NCI-H226 (cell line): ENCODE measurements at places on chromosomes 12 and 14.

GRCh38 chr12:28027328-28027727 lies 54.8 kb upstream of the PTHLH start:
- no peak for DNase-seq

DNA sequence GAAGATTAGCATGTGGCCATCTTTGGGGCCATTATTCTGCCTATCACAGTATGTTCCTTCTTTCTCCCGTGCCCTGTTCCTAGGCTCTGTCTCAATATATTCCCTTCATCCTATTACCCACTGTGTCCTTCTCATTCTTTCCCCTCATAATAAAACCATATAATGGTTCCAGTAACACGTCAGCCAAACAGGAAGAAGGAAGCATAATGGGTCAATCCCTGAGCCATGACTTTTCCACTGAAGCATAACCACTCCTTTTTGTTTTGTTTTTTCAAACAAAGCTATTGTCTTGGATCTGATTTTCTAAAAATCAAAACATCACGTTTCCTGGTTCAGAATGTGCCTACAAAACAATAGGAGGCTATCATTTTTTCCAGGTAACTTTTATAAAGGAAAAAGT lies 21.3 kb upstream of the RHOJ start:
- no peak for DNase-seq

DNA sequence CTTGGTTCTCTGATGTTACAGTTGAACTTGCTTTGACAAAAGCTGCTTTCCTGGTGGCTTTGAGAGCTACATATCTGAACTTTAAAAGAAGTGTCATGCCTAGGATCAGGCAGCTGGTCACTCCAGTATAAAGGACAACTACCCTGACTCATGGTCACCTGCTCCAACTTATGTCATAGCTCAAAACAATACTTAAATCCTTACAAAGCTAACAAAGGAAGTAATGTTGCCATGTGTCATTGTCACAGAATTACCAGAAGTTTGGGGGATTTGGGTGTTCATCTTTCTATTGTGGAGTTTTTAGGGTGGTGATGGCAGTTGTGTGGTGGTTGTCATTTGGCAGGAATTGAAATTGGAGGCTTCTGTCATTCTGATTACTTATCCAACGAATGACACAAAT lies 1.8 kb upstream of the TCP11L2 start:
- DNase-seq: no peak

- no peak for DNase-seq
These were observed 50.7 kb downstream of the DIP2B start for GRCh38 chr12:50555471-50555885.

- DNase-seq: peak; percentile 2
These were observed 490.9 kb downstream of the FLRT2 start for GRCh38 chr14:86020841-86021240.

DNA sequence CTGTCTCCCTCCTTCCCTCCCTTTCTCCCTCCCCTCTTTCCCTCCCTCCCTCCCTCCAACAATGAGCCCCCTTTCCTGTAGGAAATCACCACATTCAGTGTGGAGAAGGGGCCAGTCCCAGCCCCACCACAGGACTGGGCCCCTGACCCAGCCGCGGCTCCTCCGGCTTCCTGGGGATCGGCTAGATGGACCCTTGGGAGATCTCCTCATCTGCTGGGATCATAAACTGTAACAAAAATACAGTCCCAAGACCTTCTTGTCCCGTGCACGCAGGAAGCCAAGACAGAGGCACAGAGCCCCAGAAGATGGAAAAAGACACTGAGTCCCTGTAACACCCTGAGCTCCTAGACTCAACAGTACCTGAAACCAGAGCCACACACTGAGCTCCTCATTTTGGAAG lies 23.9 kb downstream of the DIO3 start:
- no peak for DNase-seq

- peak; percentile 75 for DNase-seq
These were observed 33.7 kb upstream of the DLK1 start for GRCh38 chr14:100692859-100693558.

GRCh38 chr14:91060351-91061055 lies at the start of gene RPS6KA5:
Gene RPS6KA5, minus strand, starts transcription at chr14:91060641. Its CDS starts 207 bp downstream, at chr14:91060434.
- peak; percentile 99 for DNase-seq

DNA sequence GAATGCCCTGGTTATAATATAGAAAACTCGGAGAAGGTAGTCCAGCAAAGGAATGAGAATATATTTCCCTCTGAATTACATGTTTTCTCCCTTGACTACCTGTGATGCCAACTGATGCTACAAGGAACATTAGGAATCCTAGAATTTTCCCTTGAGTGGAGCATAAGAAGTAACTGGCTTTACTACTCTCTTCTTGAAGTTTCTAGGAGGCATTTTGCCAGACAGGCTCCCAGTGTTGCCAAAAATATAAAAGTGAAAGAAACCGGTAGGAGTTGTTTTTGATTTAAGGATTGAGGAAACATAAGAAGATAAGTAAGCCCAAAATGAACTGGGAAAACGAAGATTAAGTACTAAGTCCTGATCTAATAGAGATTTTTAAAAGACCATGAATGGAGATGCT lies 693.4 kb downstream of the NOVA1 start:
- no peak for DNase-seq

DNA sequence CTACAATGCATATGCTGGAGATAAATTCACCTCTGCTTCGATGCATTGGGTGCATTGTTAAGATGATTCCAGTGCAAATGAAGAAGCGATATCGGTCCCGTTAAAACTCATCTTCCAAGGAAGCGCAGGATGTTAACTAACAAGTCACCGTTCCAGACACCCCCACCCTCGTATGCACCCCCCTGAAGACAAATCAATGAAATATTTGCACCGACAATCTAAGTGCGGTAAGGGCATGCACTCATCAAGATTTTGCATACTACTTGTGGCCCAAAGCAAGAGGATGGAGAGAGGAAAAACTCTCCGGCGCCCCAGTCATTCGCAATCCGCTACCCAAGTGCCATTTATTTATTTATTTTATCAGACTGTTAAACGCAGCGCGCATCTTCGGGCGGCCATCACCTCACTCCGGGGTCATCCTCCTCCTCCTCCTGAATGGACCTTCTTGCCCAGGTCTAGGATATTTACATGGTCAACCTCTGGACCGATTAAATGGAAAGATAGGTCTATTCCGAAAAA lies 1.2 kb downstream of the NOVA1 start:
- DNase-seq: no peak

- no peak for DNase-seq
These were observed 67.1 kb upstream of the DCN start for GRCh38 chr12:91249518-91250272.

DNA sequence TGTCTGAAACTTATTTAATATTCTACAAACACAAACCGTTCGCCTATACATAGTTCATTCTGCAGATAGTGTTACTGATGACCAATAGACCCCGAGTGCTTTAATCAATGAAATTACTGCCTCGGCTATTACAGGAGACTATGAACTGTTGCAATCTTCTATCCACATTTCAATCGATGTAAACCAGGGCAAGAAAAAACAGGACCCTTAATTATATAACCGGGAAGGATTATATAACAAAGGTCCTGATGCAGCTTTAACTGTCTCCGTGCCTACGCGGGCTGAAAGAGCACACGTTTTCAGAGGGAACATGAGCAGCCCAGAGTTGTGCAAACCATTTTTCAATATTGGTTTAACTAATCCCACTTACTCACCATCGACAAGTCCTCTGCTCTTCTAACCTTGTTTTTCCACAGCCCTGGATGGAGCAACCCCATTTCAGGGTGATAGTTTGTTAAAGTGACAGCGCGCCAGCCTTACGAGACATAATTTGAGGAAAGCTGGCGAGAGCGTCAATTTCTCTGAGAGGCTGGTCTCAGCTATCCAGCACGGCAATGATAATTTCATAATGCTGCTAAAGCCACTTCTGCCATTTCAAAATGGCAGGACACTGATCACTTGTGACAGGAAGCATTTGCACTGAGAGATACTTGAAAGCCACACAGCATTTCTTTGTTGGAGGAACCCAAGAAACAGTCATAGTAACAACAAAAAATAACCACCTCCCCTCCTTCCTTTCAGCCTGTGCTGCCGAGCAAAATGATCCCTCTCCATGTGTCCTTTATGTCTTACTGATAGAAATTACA lies 184.6 kb downstream of the FOXN3 start:
- no peak for DNase-seq

DNA sequence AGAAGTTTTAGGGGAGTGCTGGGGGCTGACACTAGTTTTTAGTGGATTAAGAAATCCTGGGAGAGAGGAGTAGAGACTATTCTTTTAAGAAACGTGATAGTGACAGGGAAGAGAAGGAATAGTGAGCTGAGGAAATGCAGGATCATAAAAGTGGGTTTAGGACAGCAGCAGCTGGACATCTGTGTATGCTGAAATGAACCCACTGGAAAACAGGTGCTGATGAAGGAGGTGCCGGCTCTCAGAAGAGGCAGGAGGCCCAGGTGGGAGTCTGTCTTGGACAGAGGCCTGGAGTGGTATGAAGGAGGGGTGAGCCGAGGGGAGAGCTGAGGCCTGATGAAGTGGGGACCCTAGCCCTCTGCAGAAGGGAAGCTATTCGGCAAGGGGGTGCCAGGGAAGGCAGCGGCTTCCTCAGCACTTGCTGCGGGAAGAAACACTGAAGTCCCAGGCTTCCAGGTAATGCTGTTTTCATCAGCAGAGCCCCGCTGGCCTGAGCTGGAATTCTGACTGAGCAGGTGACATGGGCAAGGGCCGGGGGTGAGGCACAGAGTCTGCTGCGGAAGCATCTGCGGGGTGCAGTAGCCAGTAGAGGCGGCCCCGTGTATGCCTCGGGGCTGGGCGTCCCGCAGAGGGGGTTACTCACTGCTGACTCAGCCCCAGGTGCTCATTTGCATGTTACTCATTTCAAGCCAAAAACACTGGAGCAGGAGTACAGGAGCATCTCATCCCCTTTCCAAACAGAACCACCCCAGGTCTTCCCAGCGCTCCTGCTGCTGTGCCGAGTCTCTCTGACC lies 89.7 kb downstream of the TMCC3 start:
- DNase-seq: peak; percentile 70

- DNase-seq: no peak
These were observed 58.1 kb downstream of the STAB2 start for GRCh38 chr12:103645202-103645601.

DNA sequence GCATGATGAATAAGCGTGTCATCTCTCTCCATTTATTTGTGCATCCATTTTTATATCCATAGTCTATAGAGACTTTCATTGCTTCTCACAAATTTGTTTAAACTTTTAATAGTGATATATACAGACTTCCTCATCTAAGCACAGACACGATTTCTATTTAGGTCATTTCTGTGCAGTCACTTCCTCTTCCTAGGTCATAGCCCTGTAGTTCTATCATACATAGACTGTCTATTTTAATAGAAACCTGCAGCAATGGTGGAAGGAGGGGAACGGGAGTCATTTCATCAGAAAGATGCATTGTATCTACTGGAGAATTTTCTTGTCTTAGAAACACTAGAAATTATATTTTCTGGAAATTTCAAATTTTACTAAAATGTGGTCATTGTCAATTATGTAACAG lies 133.4 kb upstream of the FGD4 start:
- no peak for DNase-seq

GRCh38 chr12:14394317-14395073 lies 29.0 kb downstream of the ATF7IP start:
- peak; percentile 77 for DNase-seq

- DNase-seq: no peak
These were observed 24.0 kb downstream of the KLRK1 start for GRCh38 chr12:10365696-10366405.

- no peak for DNase-seq
These were observed 84.8 kb downstream of the RBM19 start for GRCh38 chr12:113880988-113881962.

DNA sequence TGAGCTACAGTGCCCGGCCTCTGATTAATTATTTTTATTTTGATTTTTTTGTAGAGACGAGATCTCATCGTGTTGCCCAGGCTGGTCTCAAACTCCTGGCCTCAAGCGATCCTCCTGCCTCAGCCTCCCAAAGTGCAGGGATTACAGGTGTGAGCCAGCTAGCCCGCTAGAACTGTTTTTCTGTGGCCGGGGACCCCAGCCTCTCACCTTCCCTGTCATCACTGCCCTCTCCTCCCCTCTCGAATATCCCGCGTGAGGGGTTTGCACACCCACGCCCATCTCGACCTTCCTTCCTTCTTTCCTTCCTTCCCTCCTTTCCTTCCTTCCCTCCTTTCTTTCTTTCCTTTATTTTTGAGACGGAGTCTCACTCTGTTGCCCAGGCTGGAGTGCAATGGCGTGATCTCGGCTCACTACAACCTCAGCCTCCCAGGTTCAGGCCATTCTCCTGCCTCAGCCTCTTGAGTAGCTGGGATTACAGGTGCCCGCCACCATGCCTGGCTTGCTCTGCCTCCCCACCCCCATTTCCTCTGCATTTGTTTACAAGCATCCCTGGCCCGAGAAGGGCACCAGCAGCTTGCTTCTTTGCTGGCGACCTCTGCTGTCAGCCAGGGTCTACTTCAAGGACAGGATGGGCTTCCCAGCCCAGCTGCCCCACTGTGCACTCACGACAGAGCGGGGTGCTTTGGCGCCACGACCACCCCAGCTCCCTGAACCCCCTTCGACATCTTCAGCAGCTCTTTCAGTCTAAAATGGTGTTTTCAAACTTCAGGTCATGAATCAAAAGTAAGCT lies 4.3 kb upstream of the TRAF3 start:
- no peak for DNase-seq

- DNase-seq: no peak
These were observed 124.5 kb downstream of the GPR65 start for GRCh38 chr14:88129306-88130056.

DNA sequence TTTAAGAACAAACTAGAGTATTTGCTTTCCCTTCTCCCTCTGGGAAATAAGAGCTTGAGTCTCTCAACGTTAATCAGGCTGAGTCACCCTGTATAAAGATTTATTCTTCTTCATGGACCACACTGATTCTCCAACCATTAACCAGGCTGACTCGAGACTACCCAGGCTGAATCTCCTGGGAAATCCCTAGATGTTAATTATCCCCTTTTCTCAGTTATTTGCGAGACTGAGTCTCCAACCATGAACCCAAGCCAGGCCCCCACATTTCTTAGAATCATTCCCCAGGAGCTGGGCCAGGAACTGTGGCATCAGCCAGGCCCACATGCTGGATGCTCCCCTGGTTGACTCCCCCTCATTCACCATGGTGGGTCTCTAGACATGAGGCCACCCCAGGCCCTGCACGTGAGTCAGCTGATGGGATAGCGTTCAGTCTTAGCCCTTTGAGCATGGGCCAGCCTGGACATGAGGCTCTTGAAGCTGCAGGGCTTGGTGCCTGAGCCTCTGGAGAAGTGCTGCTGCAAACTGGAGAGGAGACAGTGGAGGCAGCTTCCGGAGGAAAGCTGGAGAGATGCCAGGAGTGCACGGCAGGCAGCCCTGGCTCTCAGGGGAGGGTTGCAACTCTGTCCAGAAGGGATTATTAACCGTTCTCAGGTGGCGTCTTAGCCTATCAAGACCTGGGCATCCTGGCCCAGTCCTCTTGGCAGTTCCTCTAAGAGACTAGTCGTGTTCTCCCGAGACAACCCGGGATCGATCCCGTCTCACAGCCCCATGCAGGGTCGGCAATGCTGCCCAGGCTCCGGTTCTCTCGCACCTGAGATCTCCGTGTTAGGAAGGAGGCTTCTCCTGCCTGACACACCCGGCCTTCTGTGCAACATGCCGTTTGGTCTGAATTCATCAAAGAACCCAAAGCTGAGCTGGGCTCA lies 296.6 kb downstream of the ADGRD1 start:
- DNase-seq: no peak
